ENCODE measurements at places on chromosomes 5 and 9. TPM values are rescaled to one million over a fixed set of nuclear protein-coding genes. Genes with fewer than 3 reads are reported as not detected.

DNA sequence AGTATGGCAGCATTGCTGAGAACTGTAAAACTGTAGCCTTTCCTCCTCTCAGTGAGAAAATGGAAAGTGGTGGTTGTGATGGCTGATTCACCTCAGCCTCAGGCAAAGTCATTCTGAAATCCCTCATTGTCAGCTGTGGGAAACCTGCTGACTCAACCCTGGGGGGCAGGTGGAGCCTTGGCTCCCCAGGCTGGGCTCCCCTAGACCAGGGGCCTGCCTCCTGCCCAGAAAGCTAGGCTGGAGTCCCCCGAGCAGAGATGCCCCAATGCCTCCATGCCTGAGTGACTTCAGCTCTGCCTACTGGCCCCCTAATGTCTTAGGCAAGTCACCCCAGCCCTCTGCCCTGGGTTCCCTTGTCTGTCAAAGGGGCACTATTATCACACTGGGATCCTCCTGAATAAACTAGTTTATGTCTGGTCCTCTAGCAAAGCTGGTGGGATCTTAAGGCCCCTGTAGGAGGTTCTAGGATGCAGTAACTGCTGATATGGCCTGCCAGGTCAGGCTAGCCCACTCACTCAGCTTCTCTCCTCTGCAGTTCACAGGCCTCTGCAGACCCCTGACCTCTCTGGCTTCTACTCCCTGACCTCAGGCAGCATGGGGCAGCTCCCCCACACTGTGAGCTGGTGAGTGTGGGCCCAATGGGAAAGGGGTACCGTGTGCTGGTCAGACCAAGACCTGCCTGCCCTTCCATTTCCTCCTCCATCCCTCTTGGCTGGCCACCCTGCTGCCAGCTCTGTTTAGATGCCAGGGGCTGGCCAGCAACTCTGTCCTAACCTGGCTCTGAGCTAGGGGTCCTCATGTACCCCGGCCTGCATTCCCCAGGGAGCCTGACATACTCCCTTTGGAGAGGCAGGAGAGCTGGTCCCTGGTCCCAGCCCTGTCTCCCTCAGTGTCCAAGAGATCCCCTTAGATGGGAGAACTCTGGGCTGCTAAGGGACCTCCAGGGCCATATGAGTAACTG, 24.2 kb downstream of the TCF7 start:
- no peak overlapping the region for H3K4me3 ChIP-seq
- peak; percentile 77 for DNase-seq
- H3K27ac ChIP-seq: no peak overlapping the region
- H3K4me1 ChIP-seq: peaks cover 6% of the 10 kb centered on the region

GRCh38 chr9:116156621-116157314, 3.2 kb downstream of the PAPPA start:
- peak overlapping the region; percentile 62 for H3K27ac ChIP-seq
- H3K4me3 ChIP-seq: peak overlapping the region; percentile 23
- DNase-seq: no peak
- peaks cover 41% of the 10 kb centered on the region for H3K4me1 ChIP-seq
- peaks cover 66% of the 10 kb centered on the region for H3K27me3 ChIP-seq

GRCh38 chr5:107602896-107603295, 67.8 kb downstream of the EFNA5 start:
- H3K4me3 ChIP-seq: no peak overlapping the region
- no peaks in the 10 kb centered on the region for H3K36me3 ChIP-seq
- H3K27ac ChIP-seq: no peak overlapping the region
- no peaks in the 10 kb centered on the region for H3K27me3 ChIP-seq

GRCh38 chr5:37771731-37772130, 68.1 kb downstream of the GDNF start:
- no peak for DNase-seq
- peak overlapping the region; percentile 41 for H3K27ac ChIP-seq
- no peak overlapping the region for H3K4me3 ChIP-seq
- H3K27me3 ChIP-seq: no peaks in the 10 kb centered on the region
- no peaks in the 10 kb centered on the region for H3K36me3 ChIP-seq

The CRB2 gene
- total RNA-seq: not detected

The SLC4A9 gene
- total RNA-seq: not detected

The PDE6A gene
- not detected for total RNA-seq
